ENCODE measurements at places on chromosomes 3 and 15. TPM values are rescaled to one million over a fixed set of nuclear protein-coding genes. Genes with fewer than 3 reads are reported as not detected.

Gene PBRM1
- polyA plus RNA-seq, result 64.4 TPM

Gene FAM240A
- not detected for polyA plus RNA-seq

Gene UROC1
- not detected for polyA plus RNA-seq

Gene CASR
- not detected for polyA plus RNA-seq

Gene CNTN3
- polyA plus RNA-seq, result 24.0 TPM

Gene DUOXA2
- not detected for polyA plus RNA-seq

Gene MME
- polyA plus RNA-seq, result 0.54 TPM

All from neural cell (in vitro differentiated cells).